ENCODE measurements at places on chromosomes 16 and 17.

DNA sequence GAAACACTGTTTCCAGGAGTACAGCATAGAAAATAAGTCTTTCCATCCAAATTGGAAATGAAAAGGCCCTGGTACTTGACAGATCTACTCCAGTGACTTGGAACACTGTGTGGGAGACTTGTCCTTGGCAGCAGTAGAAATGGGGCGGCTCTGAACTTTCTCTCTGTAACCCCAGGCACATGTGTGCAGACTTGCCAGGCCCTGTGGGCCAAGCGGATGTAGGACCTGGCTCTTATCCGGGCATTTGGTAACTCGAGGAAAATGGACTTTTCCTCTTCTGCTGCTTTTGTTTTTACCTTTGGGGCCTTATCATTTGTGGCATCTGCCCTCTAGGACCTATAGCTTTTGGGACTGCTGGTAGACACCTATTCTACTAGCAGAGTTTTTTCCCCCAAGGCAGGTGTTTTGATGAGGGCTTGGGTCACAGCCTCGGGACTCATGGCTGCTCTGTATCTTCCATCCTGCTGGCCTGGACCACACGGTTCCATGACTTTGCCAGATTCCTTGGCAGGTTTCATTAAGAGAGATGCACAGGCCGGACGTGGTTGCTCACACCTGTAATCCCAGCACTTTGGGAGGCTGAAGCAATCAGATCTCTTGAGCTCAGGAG, 43.5 kb downstream of the SMPD3 start:
- DNase-seq, result no peak

DNA sequence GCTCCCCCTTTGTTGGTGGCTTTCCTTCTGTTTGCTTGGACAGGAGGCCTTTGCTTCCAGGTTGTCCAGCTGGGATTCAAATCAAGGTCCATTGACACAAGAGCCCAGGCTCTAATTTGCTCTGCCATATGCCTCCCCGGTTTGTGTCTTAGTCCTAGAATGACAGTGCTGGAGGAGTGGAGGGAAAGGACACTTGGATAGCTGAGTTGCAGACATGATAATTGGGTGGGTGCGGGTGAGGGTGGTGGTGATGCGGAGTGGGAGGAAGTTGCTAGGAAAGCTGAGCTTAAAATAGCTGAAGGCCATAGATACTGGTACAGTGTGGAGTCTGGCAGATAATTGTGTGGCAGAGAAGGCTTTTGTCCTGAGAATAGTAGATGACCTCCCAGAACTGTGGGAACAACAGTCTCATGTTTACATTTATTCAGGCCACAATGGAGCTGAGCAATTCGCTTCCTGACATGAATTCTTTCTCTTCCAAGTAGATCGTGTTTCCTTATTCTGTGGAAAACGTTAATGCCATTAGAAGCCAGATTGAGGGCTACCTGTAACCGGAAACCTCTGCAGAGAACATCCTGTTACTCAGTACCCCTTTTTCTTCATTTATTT, 23.8 kb downstream of the SEC14L1 start:
- no peak for DNase-seq

- no peak for DNase-seq
Observed at GRCh38 chr17:74566132-74566753, 1.1 kb downstream of the CD300H start.

DNA sequence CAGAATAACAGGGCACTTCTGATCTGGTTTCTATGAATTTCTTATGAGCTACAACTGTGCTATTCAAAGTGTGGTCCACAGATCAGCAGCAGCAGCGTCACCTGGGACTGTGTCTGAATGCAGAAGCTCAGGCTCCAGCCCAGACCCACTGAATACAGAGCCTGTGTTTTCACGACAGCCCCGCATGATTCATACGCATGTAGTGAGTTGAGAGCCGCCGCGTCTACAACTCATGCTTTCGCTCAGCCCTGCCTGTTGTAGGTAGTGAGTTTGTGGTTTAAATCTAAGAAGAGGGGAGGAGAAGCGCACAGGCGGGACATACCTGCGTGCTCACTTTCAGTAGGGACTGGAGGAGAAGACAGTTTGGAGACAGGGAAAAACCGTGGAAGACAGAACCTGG, 28.5 kb upstream of the ELAC2 start:
- DNase-seq, result no peak

GRCh38 chr17:80621997-80622357, 77.3 kb downstream of the RPTOR start:
- DNase-seq, result no peak

DNA sequence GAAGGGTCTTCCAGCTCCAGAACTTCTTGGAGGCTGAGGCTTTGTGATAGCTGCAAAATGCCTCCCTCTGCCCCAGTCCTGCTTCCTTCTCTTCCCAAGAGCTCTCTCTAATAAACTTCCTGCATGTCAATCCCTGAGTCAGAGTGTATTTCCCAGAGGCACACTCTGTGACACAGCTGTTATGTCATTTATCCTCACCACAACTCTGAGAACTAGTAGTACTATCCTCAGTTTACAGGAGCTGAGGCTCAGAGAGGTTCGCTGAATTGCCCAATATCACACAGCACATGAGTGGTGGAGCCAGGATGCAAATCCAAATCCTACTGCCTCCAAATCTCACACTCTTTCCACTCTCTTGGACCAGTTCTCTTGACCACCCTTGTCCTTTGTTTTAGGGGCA, 20.0 kb downstream of the UNC45B start:
- no peak for DNase-seq

DNA sequence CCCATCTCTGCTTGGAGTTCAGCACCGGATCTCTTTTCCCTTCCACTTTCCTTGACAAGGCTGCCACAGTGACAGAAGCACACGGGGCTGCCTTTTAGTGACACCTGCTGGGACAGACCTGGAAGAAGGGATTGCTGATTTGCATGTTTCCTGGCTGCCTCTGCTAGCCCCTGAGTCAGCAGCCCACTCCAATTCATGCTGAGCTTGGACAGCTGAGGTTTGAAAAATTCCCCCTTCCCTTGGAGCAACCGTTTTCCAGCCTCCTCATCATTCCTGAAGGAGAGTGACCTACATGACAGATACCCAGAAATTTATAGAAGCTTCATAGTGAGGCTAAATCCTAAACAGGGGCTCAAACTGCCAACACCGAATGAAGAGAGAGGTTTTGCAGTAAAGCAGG, 18.8 kb upstream of the RBL2 start:
- DNase-seq, result no peak

DNA sequence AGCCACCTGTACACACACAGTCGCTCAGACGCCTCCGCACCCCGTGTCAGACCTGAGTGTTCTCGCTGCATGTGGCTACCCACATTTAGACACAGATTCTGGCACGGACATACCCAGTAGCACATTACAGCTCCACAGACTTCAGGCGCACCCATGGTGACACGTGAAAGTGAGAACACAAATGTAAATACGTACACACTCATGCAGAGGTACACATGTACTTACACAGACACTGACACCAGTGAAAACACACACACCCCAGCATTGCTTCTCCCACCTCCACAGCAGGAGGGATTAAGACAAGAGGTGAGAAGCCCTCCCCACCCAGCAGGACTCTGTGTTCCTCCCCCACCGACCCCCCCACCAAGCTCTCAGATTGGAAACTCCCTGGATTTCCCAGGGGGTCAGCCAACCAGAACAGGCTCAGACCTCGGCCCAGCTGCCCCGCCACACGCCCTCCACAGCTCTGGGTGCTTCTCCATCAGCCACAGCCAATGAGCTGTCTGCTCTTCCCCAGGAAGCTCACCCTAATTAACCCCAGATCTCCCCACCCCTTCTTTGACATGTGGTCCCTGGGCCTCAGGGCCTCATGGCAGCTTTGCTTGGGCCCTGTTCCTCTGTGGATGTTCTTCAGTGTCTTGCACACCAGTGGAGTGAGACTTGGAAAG, 5.3 kb upstream of the FOXN1 start:
- no peak for DNase-seq

DNA sequence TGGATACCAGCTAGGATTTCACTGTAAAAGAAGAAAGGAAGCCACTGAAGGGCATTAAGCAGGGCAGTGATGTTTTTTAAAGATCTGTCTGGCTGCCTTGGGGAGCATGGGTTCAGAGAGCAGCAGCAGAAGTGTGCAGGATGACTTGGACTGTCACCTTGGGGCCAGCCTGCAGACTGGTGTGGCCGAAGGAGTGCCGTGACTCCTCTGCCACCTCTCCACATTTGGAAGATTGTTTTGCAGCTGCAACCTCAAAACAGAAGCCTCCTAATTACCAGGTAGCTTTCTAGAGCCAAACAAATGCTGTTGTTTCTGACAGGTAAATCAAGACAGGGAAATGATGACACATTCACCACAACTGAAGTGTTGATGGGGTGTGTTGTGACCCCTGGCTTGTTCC, 681.4 kb downstream of the WWOX start:
- DNase-seq, result no peak

DNA sequence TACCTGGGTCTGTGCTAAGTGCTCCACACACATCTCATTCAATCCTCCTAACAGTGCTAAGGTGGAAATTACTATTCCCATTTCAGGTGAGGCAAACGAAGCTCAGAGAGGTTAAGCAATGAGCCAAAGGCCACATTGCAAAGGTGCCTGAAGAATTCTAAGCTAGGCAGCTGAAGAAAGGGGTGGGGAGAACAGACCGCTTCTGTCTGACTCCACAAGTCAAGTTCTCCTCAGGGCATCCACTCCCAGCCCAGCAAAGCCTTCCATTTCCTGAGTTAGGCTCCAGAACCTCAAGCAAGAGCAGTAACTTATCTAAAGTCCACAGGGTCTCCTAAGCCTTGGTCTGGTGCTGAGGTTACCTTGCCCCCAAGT, 27.0 kb upstream of the MRPS23 start:
- DNase-seq, result no peak

DNA sequence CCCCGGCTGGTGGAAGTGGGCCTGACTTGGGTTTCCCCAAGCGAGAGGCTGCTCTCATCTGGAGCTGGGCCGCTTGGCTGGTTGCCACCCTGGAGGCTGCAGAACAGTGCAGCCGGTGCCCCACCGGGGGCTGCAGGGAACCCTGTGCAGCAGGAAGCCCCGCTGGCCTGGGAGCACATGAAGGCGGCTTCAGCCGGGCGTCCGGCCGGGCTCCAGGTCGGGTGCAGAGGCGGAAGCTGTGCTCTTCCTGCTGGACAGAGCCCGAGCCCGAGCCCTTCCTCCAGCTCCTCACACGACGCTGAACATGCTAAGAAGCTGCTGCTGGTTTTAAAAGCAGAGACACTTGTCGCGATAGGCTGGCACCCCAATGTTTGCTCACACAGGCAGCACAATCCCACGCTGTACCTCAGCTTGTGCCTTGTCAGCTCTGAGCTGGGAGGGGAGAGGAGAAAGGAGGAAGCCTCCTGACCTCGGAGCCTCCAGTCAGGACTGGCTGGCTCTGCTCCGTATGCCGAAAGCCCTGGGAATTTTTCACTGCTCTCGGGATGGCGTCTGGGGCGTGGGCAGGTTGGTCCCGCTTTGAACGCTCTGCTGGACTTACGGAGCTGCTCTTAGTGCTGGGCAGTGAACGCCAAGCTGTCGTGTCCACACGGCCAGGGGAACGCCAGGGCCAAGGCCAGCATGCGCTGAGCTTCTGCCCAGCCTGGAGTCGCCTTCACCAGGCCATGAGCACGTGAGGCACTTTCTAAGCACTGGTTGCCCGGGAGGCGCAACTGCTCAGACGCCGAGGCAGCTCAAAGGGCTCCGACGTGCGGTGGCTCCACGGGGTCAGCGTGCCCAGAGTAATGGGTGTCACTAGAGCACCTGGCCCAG, 8.8 kb downstream of the CDK5R1 start:
- no peak for DNase-seq

DNA sequence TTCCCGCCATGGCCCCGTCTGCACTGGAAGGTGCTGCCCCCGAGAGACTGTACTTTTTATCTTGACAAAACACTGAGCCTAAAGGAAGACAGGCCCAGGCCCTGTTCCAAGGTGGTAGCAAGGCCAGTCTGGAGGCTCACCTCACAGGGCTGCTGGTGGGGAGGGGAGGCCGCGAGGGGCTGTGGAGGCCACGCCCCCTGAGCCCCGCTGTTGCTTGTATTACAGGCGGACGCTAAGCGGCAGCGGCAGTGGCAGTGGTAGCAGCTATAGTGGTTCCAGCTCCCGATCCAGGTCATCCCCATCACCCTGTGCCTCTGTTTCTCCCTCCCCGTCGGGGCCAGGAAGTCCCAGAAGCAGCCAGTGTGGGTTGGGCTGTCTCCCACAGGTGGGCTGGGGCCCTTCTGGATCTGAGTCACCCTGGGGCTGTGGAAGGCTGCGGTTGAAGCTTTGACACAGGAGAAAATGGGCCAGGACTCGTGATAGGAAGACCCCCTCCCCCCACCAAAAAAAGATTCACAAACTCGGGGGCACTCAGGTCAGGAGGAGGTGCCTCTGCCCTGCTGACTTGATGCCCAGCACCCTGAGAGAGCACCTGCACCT, 13.3 kb upstream of the IL17C start:
- DNase-seq, result no peak

GRCh38 chr16:46658925-46659324, 30.1 kb downstream of the VPS35 start:
- DNase-seq, result no peak

GRCh38 chr16:30559690-30560089, 1.5 kb upstream of the ZNF764 start:
- no peak for DNase-seq

DNA sequence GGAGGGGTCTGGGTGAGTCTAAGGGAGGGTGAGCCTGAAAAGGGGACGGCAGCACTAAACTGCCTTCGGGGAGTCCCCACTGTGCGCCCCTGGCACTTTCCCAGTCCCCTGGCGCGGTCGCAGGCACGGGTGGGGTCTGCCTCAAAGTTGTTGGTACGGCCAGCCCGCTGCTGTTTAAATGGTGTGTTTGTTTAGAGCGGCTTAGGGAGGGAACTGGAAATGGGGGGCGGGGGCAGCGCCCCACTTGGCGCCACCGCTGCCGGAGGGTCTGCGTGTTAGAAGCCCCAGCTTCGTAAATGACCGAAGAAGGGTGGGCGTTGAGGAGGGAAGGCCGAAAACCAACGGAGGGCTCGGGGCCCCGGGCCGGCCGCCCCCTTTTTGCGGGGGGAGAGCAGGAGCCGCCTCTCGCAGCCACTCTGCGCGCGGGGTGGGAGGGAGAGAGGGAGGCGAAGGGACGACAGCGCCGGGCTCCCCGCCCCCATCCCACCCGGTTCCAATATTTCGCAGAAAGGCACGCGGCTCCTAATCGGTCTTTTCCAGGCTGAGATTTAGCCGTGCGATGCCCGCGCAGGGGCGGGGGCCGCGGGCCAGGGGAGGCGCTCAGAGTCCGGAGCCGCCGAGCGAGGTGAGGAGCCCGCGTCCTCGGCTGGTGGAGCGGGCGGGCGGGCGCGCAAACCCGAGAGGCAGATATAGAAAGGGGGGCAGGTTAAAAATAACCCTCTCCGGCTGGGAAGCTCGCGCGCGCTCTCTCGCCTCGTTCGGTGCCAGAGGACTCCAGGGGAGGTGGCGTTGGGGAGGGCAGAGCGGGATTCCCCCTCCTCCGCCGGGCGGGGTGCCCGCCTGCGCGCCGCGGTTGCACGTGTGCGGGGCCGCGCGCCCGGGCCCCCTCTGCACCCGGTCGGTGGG, 54.9 kb downstream of the SREBF1 start:
- no peak for DNase-seq

Measured in effector CD4-positive, alpha-beta T cell (primary cell).